ENCODE measurements at places on chromosomes 3 and 15.
A peak's percentile ranks its signal among the peaks of the same experiment; 100 is the strongest.

- no peak for DNase-seq
These were observed 150.0 kb downstream of the RTP4 start for GRCh38 chr3:187518207-187518606.

GRCh38 chr15:69750253-69750652 lies 297.6 kb downstream of the RPLP1 start:
- DNase-seq, result no peak

GRCh38 chr3:84974347-84974746 lies 15.6 kb downstream of the CADM2 start:
- DNase-seq, result no peak

- DNase-seq, result no peak
These were observed 60.2 kb downstream of the TMEM39A start for GRCh38 chr3:119403201-119403600.

DNA sequence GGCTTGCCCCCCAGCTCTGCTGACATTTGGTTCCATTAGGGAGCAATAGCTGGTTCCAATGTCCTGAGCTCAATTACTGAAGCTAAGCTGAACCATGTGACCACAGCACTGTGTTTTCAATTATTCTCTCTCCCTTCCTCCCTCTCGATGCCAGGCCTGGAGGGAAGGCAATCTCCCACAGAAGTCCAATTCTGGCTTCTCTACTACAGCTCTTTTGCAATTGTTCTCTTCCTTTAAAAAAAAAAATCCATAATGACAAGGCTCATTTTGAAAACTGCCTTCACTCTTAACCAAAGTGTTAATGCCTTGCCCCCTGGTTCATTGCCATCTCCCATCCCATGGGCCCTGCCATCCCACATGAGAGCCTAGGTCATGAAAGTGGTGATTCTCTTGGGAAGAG lies 24.8 kb downstream of the IL16 start:
- DNase-seq, result no peak

DNA sequence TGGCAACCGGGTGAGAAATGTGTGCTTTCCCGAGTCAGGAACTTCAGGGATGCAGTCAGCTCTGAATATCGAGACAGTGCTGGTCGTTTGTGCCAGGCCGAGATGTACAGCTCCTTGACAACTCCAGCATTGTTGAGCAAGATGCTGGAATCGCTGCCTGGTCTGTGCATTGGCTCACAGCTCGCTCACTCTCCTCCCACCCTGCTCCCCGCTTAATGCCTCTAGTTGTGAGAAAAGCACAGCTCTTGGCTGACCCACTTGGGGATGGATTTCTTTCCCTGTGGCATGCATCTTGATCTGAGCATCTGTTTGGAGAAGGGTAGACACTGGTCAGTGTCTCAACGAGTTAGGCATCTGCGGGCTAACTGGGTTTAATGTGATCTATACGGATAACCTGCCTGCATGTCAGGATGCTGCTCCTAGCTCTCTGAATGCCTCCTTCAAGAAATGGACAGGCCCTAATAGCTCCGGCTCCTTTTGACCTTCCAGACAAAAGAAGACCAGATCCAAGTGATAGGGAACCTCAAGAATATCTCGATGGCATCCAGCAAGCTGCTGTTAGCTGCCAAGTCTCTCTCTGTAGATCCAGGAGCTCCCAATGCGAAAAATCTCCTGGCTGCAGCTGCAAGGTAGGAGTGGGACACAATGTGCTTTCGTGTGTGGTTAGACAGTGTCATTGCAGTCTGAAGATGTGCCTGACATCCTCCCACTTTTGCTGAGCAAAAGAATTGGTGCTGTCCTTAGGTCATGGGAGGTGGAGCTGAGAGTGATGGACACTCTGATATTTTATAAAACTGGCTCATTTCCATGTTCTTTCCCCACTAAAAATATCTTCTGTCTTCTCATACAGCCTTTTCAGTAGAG lies 302.2 kb upstream of the TPM1 start:
- no peak for DNase-seq

DNA sequence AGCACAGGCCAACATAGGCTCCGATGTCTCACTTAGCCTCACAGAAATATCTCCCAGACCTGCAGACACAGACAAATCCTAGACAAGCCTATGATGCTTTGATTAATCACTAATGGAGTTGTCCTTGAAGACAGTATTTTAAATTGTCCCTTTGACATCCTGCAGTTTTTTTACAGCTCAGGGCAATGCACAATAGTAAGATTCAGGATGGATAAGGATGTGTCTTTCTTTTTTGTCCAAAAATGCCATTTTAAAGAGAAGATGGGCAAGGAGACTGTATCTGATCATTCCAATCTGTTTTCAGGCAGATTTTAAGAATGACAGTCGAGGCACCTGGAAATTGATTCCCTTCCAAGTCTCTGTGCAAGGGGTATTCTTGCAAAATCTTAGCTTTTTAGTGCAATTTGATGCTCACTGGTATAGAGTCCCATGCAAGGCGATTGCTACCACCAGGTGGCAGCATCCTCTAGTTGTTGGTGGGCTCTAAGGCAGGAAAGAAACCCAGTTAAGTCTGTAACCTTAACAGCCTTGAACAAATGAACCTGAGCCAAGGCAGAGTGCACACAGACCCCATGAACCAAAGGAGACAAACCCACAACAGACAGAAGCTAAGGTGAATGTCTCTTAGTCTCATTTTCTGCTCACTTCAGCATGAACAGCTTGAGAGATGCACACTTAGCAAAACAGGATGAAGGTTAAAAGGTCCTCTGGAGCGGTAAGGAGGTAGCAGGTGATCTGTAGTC lies 51.2 kb upstream of the MINAR1 start:
- DNase-seq, result peak; percentile 16
